ENCODE measurements at places on chromosomes 16 and 17.

DNA sequence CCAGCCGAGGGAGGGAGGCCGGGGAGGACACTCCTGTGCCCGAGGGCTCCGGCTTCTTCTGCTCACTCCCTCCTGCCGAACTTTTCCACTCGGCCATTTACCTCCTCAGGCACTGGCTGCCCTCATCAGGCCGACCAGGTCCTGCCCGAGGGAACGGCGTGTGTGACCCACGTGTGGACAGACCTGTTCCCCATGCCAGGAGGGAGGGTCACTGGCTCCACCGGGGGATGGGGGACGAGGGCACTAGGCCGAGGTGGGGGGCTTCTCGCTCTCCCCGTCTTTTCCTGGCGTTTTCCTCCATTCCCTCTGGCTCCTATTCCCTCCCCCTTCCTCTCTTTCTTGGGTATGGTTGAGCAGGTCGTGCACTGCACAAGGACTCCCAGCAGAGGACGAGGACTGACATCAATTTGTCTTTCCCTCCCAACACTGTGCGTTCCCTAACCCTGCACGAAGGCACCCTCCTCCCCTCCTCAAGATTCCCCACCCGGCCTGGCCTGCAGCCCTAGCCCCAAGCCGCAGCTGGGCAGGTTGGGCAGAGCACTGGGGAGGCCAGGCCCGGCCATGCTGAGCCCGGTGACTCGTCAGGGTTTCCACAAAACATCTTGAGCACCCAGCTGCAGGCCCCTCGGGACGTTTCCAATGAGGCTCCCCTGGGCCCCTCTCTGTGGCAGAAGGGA lies 3.2 kb upstream of the IL17C start:
- DNase-seq, result no peak

DNA sequence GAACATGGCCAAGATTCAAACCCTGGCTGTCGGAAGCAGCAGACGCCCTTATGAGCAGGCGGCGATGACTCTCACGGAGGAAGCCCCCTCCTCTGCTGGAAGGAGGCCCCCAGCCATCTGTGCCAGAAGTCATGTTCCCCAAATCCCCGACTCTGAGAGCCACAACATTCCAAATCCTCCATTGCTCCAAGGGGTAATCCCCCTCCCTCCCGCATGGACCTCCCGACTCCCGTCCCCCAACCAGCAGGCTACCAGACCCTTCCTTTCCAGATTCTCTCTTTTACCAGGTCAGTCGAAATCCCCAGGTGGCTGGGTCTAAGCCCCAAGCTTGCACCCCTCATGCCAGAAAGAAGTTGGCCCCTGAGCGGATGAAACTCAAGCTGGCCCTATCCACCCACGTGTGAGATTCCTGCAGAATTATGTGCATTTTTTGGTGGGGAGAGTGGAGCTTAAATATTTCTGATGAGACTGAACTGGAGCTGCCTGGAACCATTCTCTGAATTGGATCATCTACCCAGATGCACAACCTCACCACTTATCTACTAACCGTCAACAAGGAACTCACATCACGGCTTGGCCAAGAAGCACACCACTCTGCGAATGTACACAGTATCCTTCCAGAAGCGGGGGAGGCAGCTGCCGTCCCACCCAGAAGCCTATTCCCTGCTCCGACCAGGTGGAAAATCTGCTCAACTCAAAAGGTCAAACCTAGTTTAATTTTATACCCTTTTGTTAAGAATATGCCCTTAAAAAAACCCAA lies 283.5 kb downstream of the C16orf95 start:
- DNase-seq, result no peak

DNA sequence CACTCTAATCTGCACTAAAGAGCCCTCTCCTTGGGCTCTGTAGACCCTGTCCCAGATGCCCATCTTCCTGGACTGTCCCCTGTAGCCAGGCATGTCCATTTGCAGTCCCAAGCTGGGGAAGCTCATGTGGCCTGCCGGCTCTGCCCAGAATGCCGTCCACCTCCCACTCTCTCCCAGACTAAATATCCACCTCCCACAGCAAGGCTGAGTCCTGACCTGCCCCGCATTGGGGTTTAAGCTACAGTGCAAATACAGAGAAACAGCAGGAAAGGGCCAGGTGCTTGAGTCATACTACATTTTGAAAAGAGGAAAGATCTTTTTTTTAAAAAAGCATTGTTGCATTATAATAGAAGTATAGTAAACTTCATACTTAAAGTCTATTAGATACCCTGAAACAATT lies 3.0 kb downstream of the ST6GALNAC2 start:
- DNase-seq, result no peak

- DNase-seq, result no peak
These were observed 24.2 kb downstream of the CCDC40 start for GRCh38 chr17:80060644-80061043.
